Stimulated activated CD8-positive, alpha-beta memory T cell treated with anti-CD3 and anti-CD28 coated beads, Interleukin-15, amount 100 ng/mL, for 4 hours (primary cell): ENCODE measurements at places on chromosomes 5 and 9.

GRCh38 chr5:123433596-123433995, 10.4 kb upstream of the CEP120 start:
- DNase-seq, result no peak

- no peak for DNase-seq
Observed at GRCh38 chr9:109328978-109329637, 8.2 kb upstream of the EPB41L4B start.

- no peak for DNase-seq
Observed at GRCh38 chr9:123821619-123822018, 108.3 kb downstream of the DENND1A start.

GRCh38 chr9:70502690-70503089, 88.2 kb upstream of the KLF9 start:
- DNase-seq, result no peak

GRCh38 chr9:32580631-32581300, 7.8 kb upstream of the NDUFB6 start:
- no peak for DNase-seq

DNA sequence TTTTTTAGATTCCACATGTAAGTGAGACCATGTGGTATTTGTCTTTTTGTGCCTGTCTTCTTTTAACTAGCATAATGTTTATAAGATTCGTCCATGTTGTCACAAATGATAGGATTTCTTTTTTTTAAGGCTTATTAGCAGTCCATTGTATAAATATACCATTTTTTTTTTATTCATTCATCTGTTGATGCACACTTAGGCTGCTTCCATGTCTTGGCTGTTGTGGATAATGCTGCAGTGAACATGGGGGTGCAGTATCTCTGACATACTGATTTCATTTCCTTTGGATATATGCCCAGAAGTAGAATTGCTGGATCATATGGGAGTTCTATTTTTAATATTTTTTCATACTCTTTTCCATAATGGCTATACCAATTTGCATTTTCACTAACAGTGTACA, 48.7 kb downstream of the KIAA1958 start:
- DNase-seq, result no peak

DNA sequence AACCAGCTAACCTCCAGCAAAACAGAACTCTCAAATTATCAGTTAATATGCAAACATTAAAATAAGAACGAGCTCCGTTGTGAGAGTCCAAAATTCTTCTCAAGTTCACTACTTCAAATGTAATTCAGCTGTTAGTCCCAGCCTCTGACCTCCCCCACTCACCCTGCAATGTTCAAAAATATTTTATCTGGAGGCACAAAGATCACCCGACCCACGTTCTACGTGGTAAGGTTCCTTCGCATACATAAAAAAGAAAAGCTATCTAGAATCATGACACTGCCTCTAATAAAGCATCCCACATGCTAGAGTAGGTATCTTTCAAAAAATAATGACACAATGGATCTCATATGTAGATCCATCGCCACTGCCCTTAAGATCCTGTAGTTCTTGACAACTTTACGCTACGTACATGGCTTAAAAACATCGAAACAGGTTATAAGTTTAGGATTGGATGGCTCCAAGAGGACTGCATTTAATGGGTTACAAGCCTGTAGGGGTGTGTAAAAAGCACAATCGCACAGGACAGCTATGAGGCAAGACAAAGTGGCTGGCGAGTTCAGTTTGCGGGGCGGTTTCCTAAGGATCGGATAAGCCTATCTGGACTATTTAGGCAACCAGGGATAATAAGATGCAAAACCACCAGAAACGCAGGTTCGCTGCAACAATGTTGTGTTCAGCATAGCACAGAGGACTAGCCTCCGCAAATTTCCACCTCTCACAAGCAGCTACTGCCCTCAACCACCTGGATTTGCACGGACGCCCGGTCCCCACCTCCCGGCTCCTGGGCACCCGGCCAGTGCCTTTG, 969 bp downstream of the CLK4 start:
- no peak for DNase-seq

- DNase-seq, result no peak
Observed at GRCh38 chr5:178383919-178384815, 151.6 kb upstream of the PHYKPL start.

GRCh38 chr5:110335361-110336066, 391.0 kb downstream of the TMEM232 start:
- no peak for DNase-seq

- DNase-seq, result no peak
Observed at GRCh38 chr5:157747173-157747740, 3.7 kb downstream of the LSM11 start.
